ENCODE measurements at places on chromosomes 13 and 19.

DNA sequence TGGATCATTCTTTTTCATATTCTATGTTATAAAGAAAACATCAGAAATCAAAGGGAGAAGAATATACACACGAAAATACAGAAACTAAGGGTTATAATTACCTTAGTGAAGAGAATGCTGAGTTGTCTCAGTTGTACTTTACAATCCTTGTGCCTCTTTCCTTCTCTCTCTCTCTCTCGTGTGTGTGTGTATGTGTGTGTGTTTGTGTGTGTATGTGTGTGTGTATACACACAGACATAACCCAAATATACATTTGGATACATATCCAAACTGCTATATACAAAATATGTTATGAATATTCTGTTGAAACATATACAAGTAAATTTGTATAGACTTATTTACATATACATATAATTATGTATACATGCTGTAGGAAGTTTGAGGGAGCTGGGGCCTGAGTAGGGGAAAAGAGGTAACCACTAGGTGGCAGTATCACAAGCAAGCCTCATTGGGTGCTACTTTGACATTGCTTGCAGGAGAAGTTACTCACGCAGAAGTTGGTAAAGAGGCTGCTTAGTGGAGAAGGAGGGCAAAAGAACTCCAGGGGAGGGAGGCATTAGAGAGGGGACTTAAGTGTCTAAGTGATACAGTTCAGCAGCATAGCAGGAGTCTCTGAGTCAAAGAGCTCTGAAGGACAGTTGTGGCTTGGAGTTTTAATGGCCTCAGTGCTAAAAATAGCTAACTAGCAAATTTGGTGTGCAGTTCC is 465.1 kb upstream of the PCDH20 start:
- no peak for DNase-seq

DNA sequence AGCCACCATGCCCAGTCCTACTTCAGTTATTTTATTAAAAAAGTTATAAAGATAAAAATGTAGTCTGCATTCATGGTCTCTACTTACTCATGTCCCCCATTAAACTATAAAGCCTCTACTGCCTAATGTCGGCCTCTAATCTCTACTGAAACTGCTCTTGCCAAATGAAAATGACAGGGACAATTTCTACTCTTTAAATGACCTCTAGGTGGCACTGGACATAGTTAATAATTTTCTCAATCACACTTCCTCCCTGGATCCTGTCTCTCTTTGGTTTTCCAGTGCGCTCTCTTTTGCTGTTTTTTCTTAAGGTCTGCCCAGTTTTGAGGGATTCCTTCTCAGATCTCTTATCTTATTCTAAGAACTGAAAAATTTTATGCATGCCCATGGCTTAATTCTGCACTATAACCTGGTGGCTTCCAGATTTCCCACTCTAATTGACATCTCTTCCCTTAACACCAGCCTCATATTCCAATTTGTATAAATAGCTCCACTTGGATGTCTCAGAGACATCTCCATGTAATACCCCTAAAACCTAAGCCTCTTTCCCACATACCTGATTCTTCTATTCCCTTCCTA is 54.3 kb downstream of the MTMR6 start:
- DNase-seq, result no peak

GRCh38 chr19:30752876-30753275 is 380.7 kb downstream of the ZNF536 start:
- no peak for DNase-seq

- no peak for DNase-seq
These were observed 19.7 kb upstream of the MATK start for GRCh38 chr19:3805859-3806258.

Measured in NCI-H187 (cell line).